Bronchial epithelial cell (primary cell): ENCODE measurements at places on chromosomes 2 and 18.

DNA sequence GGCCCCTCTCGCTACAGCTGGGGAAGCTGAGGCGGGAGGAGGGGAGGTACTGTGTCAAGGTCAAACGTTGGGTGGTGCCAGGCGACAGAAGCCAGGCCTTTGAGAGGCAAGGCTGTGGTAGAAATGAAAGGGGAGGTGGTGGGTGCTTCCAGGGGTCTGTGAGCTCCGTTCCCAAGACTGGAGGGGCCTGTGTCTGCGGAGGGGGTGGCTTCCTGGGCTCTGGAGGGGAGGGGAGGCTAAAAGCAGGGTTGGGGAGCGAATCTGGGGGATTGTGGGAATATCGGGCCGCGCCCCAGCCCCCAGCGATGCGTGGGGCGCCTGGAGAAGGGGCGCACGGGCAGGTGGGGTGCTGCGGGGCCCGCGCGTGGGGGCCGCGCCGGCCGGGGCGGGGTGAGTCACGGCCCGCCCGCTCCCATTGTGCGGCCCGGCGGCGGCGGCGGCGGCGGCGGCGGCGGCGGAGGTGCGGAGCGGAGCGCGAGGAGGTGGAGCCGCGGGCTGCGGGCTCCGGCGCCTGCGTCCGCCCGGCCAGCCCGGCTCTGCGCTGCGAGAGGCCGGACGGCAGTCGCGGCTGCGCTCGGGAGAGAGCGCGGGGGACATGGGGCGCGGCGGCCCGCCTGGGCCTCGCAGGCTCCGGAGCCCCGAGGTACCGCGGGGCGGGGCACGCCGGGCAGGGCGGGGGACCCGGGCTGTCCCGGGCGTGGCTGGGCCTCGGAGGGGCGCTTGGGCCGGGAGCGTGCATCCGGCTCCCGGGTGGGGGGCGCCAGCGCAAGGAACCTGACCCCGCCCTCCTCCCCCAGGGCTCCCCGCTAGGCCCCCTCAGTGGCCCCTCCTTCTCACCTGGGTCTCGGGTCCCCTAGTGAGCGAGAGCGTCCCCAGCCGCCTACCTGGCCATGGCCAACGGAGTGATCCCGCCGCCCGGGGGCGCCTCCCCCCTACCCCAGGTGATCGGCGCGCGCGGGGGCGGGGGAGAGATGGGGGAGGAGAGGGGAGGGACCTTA is at the start of gene SLC4A3:
Gene SLC4A3 (plus strand): TSS at position 528 of the 998 bp plus-strand sequence. CDS start 363 bp downstream, at position 891.
- no peak for DNase-seq

GRCh38 chr18:7454429-7454828 is 112.7 kb upstream of the PTPRM start:
- no peak for DNase-seq

GRCh38 chr2:224882291-224883171 is 159.7 kb downstream of the DOCK10 start:
- DNase-seq, result peak; percentile 95

DNA sequence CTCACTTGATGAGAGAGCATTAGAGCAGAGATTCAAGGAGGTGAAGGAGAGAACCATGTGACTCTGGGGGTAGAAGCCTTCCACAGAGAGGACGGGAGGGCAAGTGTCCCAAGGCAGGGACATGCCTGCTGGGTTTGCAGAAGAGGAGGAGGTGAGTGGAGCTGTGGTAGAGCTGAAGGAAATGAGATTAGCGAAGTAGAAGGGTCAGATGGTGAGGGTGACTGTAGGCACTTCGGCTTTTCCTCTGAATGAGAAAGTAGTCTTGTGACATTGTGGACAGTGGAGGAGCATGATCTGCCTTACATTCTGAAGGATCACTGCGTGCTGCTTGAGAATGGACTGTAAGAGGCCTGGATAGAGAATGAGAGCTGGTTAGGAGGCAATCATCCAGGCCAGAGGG is 126.0 kb downstream of the NXPH2 start:
- no peak for DNase-seq

GRCh38 chr2:208466151-208466919 is 59.7 kb downstream of the PTH2R start:
- peak; percentile 42 for DNase-seq

DNA sequence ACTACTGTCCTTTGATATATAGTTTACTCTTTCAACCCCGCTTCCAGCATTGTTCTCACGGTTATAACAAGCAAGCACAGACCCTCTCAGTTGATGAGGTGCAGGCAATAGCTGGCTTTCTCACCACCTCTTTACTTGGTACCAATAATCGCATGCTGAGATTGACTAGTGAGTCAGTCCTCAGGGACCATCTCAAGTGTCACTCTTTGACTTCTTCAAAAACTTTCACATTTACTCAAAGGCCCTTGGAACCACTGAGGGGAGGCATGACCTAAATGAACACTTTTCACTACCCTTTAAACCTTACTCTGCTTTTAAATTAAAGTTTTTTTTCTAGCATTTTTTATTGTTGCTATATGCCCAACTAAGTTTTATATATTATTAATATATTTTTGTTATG is 101.8 kb downstream of the DAW1 start:
- no peak for DNase-seq
